ENCODE measurements at places on chromosomes 4 and X. TPM values are rescaled to one million over a fixed set of nuclear protein-coding genes. Genes with fewer than 3 reads are reported as not detected.
A peak's percentile ranks its signal among the peaks of the same experiment; 100 is the strongest.

- H3K27ac ChIP-seq = no peak overlapping the region
- no peaks in the 10 kb centered on the region for H3K4me1 ChIP-seq
- H3K27me3 ChIP-seq = peaks cover 4% of the 10 kb centered on the region
- H3K36me3 ChIP-seq = no peaks in the 10 kb centered on the region
- DNase-seq = peak; percentile 44
Measured at GRCh38 chrX:14039344-14039743, 9.7 kb upstream of the GEMIN8 start.

Gene RHOXF2B
- total RNA-seq = not detected

- no peaks in the 10 kb centered on the region for H3K36me3 ChIP-seq
- no peak overlapping the region for H3K4me3 ChIP-seq
- DNase-seq = no peak
- no peaks in the 10 kb centered on the region for H3K27me3 ChIP-seq
Measured at GRCh38 chr4:3308691-3309090, 15.9 kb downstream of the RGS12 start.

GRCh38 chrX:83446355-83446754 lies 61.7 kb upstream of the POU3F4 start:
- H3K4me3 ChIP-seq = no peak overlapping the region
- DNase-seq = no peak
- H3K27ac ChIP-seq = no peak overlapping the region
- no peaks in the 10 kb centered on the region for H3K36me3 ChIP-seq
- H3K4me1 ChIP-seq = no peaks in the 10 kb centered on the region

Gene ANXA10
- not detected for total RNA-seq

GRCh38 chr4:136307765-136308164 lies 1224.5 kb downstream of the PCDH18 start:
- no peaks in the 10 kb centered on the region for H3K27me3 ChIP-seq
- no peaks in the 10 kb centered on the region for H3K4me1 ChIP-seq
- H3K36me3 ChIP-seq = no peaks in the 10 kb centered on the region
- H3K27ac ChIP-seq = no peak overlapping the region
- no peak for DNase-seq

- H3K36me3 ChIP-seq = no peaks in the 10 kb centered on the region
- no peaks in the 10 kb centered on the region for H3K4me1 ChIP-seq
- H3K27ac ChIP-seq = no peak overlapping the region
- DNase-seq = no peak
Measured at GRCh38 chrX:22338740-22339139, 66.0 kb downstream of the CBLL2 start.

Gene BGN
- not detected for total RNA-seq

DNA sequence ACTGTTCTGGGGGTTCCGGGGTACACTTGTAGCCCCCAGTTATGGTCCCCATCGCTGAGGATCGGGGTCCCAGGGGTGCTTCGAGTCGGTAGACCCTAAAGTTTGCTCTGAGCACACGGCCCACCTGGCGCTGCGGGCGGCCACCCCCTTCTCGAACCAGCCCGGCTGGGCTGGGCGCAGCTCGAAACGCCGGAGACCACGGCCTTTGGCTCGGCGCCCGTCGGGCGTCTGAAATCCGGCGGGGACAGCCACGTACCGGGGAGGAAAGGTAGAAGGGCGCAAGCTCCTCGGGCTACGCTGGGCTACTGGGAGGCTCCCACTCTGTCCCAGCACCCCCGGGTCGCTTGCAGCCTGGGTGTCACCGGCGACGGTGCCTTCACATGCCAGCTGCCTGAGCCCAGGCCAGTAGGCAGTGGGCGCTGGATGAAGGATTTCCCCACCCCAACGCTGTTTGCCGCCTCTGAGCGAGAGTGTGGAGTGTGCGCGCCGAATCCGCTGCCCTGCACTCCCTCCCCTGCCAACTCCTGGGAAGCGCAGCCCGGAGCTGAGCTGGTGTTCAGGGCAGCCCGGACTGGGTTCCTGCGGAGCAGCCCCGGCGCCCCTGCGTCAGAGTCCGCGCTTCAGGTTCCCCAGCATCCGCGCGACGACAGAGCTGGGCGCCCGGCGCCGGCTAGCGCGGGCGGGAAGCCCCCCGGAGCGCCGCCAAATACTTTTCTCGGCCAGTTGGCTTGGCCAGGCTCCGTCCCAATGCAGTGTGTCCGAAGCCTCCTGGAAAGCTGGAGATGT lies 637 bp downstream of the MAMLD1 start:
- H3K36me3 ChIP-seq = no peaks in the 10 kb centered on the region
- peak overlapping the region; percentile 86 for H3K4me3 ChIP-seq
- no peaks in the 10 kb centered on the region for H3K27me3 ChIP-seq
- peaks cover 23% of the 10 kb centered on the region for H3K4me1 ChIP-seq

DNA sequence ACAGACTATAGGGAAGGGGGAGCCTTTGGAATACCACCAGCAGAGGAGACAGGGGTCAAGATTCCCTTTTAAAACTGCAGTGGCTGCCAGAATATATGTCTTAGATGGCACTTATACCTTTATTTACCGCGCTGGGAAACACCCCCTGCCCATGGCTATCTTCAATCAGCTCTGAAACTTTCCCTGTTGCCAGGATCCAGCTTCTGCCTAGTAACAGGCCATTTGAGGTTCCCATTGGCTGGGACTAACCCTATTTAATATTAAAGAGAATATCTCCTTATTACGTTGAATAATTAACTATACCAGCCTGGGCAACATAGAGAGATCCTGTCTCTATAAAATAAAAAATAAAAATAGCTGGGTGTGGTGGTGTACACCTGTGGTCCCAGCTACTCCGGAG lies 23.8 kb downstream of the SOWAHB start:
- no peak overlapping the region for H3K27ac ChIP-seq
- no peak overlapping the region for H3K4me3 ChIP-seq
- peaks cover 3% of the 10 kb centered on the region for H3K4me1 ChIP-seq
- peaks cover 9% of the 10 kb centered on the region for H3K27me3 ChIP-seq
- H3K36me3 ChIP-seq = peaks cover 2% of the 10 kb centered on the region

GRCh38 chr4:142434519-142435224 lies 411.4 kb downstream of the INPP4B start:
- peaks cover 3% of the 10 kb centered on the region for H3K36me3 ChIP-seq
- peak overlapping the region; percentile 72 for H3K27ac ChIP-seq
- H3K4me3 ChIP-seq = peak overlapping the region; percentile 47
- DNase-seq = no peak

Gene S100P
- total RNA-seq = 3.8 TPM

- H3K27me3 ChIP-seq = no peaks in the 10 kb centered on the region
- peaks cover 17% of the 10 kb centered on the region for H3K36me3 ChIP-seq
- DNase-seq = no peak
- H3K4me1 ChIP-seq = peaks cover 10% of the 10 kb centered on the region
- H3K27ac ChIP-seq = no peak overlapping the region
Measured at GRCh38 chr4:145822181-145822580, 116.4 kb downstream of the ZNF827 start.

- H3K27ac ChIP-seq = peak overlapping the region; percentile 45
- no peak for DNase-seq
- H3K36me3 ChIP-seq = peaks cover 10% of the 10 kb centered on the region
- no peaks in the 10 kb centered on the region for H3K27me3 ChIP-seq
- H3K4me1 ChIP-seq = peaks cover 15% of the 10 kb centered on the region
- no peak overlapping the region for H3K4me3 ChIP-seq
Measured at GRCh38 chr4:147747787-147748454, 16.0 kb downstream of the ARHGAP10 start.

- peak overlapping the region; percentile 100 for H3K27ac ChIP-seq
- peak overlapping the region; percentile 95 for H3K4me3 ChIP-seq
- H3K27me3 ChIP-seq = no peaks in the 10 kb centered on the region
- peaks cover 10% of the 10 kb centered on the region for H3K36me3 ChIP-seq
- peaks cover 24% of the 10 kb centered on the region for H3K4me1 ChIP-seq
Measured at GRCh38 chrX:12977761-12978204, 2.9 kb downstream of the TMSB4X start.

DNA sequence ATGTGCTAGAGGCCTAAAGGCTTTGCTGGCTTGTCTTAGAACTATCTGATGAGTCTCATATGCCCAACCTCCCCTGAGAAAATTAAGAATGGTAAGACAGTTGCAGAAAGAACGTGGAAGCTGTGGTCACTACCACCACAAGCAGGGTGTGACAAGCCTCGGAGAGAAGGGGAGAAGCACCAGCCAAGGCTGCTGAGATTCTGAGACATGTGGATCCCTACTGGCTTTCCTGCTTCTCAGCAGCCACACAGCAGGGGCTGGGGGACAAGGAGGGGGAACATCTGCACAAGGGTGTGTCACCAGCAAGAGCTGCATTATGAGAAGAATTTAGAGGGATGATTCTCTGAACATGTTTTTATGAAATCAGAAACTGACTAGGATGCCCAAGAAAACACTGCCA lies 19.4 kb downstream of the TAPT1 start:
- no peak overlapping the region for H3K27ac ChIP-seq
- peaks cover 5% of the 10 kb centered on the region for H3K36me3 ChIP-seq
- H3K4me3 ChIP-seq = peak overlapping the region; percentile 47

DNA sequence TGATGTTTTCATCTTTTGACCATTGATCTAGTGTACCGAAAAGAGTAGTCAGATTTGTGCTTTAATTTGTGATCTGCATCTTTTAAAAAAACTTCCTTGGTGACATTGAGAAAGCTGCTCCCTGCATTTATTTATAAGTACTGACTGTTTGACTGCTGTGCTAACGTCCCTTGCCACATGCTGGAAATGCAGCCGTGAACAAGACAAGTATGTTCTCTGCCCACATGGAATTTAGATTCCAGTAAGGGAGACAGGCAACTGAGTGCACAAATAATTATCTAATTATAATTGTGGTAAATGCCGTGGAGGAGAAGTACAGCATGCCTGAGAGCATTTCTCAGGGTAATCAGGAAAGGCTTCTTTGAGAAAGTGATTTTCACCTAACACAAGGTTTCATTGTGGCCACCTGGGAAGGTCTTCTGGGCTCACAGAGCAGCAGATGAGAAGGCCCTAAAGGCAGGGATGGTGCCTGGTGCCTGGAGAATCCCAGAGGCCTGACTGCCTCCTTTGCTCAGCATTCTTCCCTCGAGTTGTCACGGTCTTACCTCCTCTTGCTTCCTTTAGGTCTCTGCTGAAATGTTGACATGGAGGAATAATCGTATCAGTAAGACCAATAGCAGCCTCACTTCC lies 55.8 kb downstream of the PTTG2 start:
- DNase-seq = no peak
- peaks cover 2% of the 10 kb centered on the region for H3K36me3 ChIP-seq
- no peaks in the 10 kb centered on the region for H3K27me3 ChIP-seq

- no peak overlapping the region for H3K27ac ChIP-seq
- peaks cover 2% of the 10 kb centered on the region for H3K36me3 ChIP-seq
- no peak for DNase-seq
- peaks cover 36% of the 10 kb centered on the region for H3K27me3 ChIP-seq
Measured at GRCh38 chr4:182795446-182796238, 121.5 kb downstream of the DCTD start.

GRCh38 chr4:111475001-111475400 lies 670.3 kb upstream of the FAM241A start:
- H3K4me1 ChIP-seq = no peaks in the 10 kb centered on the region
- H3K4me3 ChIP-seq = no peak overlapping the region
- H3K27me3 ChIP-seq = no peaks in the 10 kb centered on the region
- H3K36me3 ChIP-seq = no peaks in the 10 kb centered on the region

Gene DCHS2
- total RNA-seq = 0.12 TPM

Gene GRPR
- 0.37 TPM for total RNA-seq

DNA sequence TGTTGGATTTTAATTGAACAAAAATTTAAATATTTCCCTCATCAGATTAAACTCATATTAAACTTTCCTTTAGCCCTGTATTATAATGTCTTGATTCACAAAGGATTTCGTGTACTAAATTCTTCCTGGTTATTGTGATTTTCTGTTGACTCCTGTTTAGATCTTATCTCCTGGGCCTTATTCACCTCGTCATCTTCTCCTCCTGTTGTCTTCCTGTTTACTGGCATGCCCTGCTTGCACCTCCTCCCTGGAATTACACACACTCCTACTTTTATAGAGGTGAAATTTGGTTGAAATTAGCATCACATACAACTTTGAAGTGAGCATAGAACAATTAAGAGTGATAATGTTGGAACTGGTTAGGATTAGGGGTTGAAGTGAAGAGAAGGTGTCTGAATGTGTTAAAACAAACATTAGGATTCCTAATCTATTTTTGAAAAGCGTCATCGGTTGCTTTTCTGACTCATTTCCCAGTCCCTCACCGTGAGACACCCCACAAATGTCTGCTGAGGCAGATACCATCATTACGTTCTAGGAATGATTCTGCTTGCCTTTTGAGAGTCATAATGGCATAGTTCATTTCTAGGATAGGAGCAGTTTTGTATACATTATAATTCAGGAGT lies 32.5 kb downstream of the TLL1 start:
- DNase-seq = no peak
- H3K27me3 ChIP-seq = no peaks in the 10 kb centered on the region
- H3K27ac ChIP-seq = no peak overlapping the region
- no peaks in the 10 kb centered on the region for H3K4me1 ChIP-seq
- H3K4me3 ChIP-seq = no peak overlapping the region

Gene STPG2
- 0.21 TPM for total RNA-seq

Gene ASMTL
- 33.8 TPM for total RNA-seq

GRCh38 chrX:133413218-133413925 lies 1.9 kb downstream of the GPC4 start:
- no peaks in the 10 kb centered on the region for H3K4me1 ChIP-seq
- H3K4me3 ChIP-seq = no peak overlapping the region
- peaks cover 32% of the 10 kb centered on the region for H3K27me3 ChIP-seq
- H3K27ac ChIP-seq = no peak overlapping the region

GRCh38 chr4:141849367-141849766 lies 213.0 kb downstream of the IL15 start:
- H3K27me3 ChIP-seq = peaks cover 11% of the 10 kb centered on the region
- no peak for DNase-seq
- no peak overlapping the region for H3K27ac ChIP-seq
- no peaks in the 10 kb centered on the region for H3K36me3 ChIP-seq
- no peaks in the 10 kb centered on the region for H3K4me1 ChIP-seq

- H3K4me3 ChIP-seq = no peak overlapping the region
- H3K36me3 ChIP-seq = peaks cover 5% of the 10 kb centered on the region
- no peaks in the 10 kb centered on the region for H3K27me3 ChIP-seq
- H3K27ac ChIP-seq = peak overlapping the region; percentile 63
- H3K4me1 ChIP-seq = peaks cover 29% of the 10 kb centered on the region
Measured at GRCh38 chr4:76197971-76198410, 15.6 kb downstream of the SCARB2 start.

Gene NPY1R
- not detected for total RNA-seq

GRCh38 chrX:4825550-4825949 lies 1112.1 kb upstream of the PRKX start:
- H3K36me3 ChIP-seq = no peaks in the 10 kb centered on the region
- no peak overlapping the region for H3K27ac ChIP-seq
- no peaks in the 10 kb centered on the region for H3K27me3 ChIP-seq
- DNase-seq = no peak
- no peaks in the 10 kb centered on the region for H3K4me1 ChIP-seq

GRCh38 chr4:116020141-116020722 lies 906.8 kb upstream of the NDST4 start:
- H3K4me3 ChIP-seq = no peak overlapping the region
- no peak for DNase-seq
- no peaks in the 10 kb centered on the region for H3K27me3 ChIP-seq
- H3K4me1 ChIP-seq = no peaks in the 10 kb centered on the region
- H3K27ac ChIP-seq = no peak overlapping the region

Gene SHROOM3
- not detected for total RNA-seq

GRCh38 chr4:67743194-67743593 lies 11.0 kb downstream of the GNRHR start:
- H3K27ac ChIP-seq = no peak overlapping the region
- H3K27me3 ChIP-seq = no peaks in the 10 kb centered on the region
- H3K36me3 ChIP-seq = no peaks in the 10 kb centered on the region
- no peak overlapping the region for H3K4me3 ChIP-seq
